ENCODE measurements at places on chromosomes 3 and 15.

GRCh38 chr3:168973206-168973605 lies 690.3 kb downstream of the MECOM start:
- DNase-seq: no peak

DNA sequence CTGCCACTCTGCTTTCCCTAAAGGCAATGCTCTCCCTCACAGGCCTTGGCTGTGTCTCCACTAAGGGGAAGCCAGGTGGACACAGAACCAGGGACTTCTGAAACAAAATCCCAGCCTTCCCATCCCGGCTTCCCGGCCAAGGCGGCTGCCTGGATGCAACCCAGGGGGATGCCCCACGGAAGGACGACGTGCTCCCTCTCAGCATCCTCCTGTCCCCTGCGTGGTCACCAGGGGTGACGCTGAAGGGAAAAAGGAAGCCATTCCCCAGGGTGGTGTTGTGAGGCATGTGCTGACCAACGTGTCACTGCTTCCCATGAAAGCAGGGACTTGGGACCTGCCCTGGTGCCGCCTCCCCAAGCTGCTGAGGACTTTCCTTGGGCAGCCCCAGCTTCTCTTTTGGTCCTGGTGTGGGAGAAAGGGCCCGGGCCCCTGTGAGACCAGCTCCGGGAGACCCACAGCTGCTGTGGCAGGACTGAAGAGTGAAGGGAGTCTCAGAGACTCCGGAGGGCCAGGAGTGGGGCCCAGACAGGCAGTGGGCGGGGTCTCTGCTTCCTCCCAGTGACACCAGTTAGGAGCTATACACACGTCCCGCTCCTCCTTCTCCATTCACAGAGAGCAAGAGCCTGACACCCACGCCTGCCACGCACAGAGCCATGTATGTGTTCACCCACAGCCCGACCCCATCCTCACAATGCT lies 139.2 kb downstream of the NUP210 start:
- DNase-seq: no peak

GRCh38 chr3:157353652-157354051 lies 83.0 kb upstream of the PTX3 start:
- DNase-seq: no peak

GRCh38 chr3:179871782-179872181 lies 165.0 kb downstream of the PEX5L start:
- no peak for DNase-seq

DNA sequence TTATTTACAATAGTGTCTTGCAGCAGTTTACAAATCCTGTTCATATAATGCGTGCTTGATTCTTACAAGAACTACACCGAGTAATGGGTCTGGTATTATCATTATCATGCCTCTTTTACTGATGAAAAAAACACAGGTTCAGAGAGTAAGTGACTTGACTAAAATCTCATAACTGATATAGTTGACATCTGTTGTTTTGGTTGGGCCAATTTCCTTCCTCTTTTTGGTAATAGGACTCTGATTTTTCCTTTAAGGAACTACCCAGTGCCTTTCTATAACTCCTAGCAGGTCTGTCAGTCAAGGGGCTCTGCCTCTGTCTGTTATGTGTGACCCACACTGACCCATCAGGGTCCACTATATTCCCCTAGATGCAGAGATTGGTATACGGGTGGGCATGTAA lies 14.6 kb upstream of the BLOC1S6 start:
- DNase-seq: no peak

DNA sequence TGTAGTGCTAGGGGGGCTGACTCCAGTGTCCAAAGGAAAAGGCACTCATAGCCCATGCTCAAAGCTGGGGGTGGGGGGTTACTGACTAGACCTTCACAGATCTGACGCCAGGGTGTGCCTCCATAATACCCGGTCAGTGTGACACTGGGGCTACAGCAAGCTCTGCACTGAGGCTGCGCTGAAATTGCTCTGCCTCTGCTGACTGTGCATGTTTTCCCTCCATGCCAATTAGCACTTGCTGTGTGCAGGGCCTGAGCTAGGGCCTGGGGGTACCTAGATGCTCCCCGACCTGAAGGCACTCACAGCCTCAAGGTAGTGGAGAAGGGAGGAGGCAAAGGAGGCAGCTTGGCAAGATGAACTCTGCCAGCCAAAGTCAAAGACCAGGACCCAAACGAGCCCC lies 5.2 kb downstream of the CAMKV start:
- DNase-seq: no peak

DNA sequence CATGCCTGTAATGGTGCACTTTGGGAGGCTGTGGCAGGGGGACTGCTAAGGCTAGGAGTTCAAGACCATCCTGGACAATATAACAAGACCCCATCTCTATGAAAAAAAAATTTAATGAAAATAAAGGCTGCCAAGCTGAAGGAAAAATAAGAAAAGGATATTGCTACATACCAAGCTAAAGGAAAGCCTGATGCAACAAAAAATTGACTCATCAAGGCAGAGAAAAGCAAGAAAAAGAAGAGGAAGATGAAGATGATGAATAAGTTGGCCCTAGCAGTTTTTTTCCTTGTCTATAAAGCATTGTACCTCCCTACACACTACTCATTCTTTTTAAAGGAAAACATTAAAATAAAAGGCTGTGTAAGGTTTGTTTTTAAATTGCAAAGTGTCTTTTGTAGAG lies 441.9 kb upstream of the MDFIC2 start:
- DNase-seq: no peak

DNA sequence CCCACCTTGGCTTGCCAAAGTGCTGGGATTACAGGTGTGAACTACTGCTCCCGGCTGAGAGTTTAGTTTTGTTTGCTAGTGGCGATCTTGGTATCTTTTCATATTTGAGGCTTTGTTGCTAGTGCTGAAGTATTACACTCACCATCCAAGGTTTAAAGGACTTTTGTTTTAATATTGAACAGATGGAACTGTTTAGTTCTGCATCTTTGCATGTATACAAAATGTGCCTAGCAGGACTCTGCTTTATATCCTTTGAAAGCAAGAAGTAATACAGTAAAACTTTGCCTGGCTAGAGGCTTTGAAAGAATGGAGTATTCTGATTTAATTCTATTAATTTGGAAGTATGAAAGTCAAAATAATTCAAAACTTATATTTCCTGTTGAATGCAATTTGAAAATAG lies 77.8 kb upstream of the CHRNB4 start:
- no peak for DNase-seq

GRCh38 chr3:147405231-147406027 lies 914 bp downstream of the ZIC4 start:
- no peak for DNase-seq

- DNase-seq: no peak
Measured at GRCh38 chr3:187958432-187959003, 195.4 kb upstream of the LPP start.

GRCh38 chr3:67083277-67083676 lies 85.2 kb downstream of the KBTBD8 start:
- peak; percentile 8 for DNase-seq

DNA sequence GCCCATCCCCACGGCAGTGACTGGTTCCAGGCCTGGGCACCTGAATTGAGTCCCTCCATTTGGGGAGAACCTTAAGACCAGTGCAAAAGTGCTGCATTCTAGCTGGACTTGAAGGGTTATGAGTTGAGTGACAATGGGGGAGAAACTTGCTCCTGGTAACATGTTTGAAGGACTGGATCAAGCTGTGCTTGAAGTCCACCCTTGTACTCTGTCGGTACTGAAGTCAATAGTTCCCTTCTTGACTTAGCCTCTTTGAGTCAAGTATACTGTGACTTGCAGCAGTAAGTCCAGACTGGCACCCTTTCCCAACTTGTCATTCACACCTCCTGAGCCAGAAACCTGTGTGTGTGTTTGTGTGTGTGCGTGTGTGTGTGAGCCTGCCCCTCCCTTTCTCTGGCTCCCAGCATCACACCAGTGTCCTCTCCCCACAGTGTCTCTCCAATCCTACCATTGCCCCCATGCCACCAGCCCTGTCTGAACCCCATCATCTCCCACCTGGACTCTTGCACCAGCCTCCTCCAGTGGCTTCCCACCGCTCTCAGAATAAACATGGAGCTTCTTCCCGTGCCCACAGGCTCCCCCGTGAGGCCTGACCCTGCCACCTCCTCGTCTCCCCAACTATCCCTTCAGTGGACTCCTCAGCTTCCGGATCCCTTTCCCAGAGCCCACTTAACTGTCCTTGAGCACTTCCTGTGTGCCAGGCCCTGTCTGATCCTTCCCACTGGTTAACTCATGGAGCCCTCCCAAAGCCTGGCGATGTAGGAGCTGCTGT lies 10.2 kb upstream of the FBLN2 start:
- DNase-seq: no peak

DNA sequence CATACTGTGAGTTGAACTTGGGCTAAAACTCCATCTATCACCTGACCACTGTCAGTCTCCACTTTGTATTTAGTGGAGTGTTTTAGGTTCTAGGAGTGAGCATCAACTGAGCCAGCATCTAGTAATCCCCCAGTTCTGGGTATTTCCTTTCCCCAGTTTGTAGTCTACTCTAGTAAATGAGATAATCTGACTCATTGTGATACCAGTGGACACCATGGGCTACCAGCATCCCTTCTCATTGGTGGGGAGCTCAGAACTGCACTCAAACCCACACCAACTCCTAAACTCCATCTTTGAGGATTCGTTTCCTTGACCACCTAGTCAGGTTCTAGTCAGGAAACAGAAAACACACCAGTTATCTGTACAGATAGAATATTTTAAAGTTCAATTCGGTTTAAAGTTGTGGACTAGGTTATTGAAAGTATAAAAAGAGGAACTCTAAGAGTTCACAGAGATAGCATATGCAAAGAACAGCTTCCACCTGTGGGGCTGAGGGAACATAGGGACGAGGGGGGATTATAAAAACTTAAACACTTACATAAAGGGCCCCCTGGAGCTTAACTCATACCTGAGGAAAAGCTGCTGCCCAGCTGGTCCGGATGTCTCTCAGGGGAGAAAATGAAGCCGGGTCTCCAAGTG lies 36.0 kb downstream of the LEO1 start:
- DNase-seq: peak; percentile 37

GRCh38 chr3:45927881-45928280 lies 15.4 kb upstream of the CXCR6 start:
- DNase-seq: no peak

GRCh38 chr3:4797201-4797705 lies 182.0 kb upstream of the BHLHE40 start:
- no peak for DNase-seq

DNA sequence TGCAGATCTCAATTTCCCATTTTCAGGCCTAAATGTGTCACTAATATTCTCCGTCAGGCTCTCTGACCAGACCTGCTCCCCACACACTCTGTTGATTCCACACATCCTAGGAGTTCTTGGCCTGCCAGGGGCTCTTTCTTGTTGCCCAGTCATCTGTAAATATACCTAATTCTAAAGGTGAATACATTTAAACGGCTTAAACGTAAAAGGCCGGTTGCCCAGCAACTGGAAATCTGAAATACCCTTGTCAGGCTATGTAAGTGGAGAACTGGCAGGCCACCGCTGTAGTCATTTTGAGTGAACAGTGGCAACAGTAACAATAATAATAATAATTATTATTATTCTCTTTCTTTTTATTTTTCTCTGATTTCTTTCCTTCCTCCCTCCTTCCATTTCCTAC lies 302.7 kb downstream of the AGBL1 start:
- no peak for DNase-seq

- no peak for DNase-seq
Measured at GRCh38 chr3:41041462-41041861, 157.8 kb upstream of the CTNNB1 start.

DNA sequence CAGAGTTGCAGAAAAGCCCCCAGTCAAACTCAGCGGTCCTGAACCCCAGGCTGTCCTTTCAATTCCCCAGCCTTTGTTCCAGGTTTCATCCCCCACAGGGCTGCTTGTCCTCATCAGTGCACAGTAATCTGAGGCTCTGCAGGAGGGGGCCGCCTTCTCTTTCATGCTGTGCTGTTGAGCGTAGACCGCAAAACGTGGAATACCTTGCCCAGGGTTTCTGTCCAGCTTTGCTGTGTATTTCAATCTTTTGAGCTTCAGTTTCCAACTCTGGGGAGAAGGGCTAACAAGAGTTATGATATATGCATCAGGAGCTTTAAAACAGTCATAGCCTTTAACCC lies 64.8 kb downstream of the FAM43A start:
- DNase-seq: no peak

GRCh38 chr15:86903642-86904421 lies 824.2 kb downstream of the AGBL1 start:
- DNase-seq: no peak

DNA sequence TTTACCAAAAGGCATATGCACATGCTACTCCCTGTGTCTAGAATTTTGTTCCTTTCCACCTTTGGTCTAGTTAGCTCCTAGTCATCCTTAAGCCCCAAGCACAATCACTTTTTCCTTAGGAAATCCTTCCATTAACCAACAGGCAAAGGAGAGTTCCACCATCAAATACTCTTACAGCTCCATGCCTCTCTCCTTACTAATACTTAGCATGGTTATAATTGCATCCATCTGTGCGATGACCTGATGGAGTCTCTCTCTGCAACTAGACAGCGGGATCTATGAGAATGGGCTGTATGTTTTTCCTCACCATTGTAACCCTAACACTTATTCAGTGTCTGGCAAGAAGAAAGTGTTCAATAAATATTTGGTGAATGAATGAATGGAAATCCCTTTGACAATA lies 69.3 kb upstream of the SMAD3 start:
- DNase-seq: no peak

DNA sequence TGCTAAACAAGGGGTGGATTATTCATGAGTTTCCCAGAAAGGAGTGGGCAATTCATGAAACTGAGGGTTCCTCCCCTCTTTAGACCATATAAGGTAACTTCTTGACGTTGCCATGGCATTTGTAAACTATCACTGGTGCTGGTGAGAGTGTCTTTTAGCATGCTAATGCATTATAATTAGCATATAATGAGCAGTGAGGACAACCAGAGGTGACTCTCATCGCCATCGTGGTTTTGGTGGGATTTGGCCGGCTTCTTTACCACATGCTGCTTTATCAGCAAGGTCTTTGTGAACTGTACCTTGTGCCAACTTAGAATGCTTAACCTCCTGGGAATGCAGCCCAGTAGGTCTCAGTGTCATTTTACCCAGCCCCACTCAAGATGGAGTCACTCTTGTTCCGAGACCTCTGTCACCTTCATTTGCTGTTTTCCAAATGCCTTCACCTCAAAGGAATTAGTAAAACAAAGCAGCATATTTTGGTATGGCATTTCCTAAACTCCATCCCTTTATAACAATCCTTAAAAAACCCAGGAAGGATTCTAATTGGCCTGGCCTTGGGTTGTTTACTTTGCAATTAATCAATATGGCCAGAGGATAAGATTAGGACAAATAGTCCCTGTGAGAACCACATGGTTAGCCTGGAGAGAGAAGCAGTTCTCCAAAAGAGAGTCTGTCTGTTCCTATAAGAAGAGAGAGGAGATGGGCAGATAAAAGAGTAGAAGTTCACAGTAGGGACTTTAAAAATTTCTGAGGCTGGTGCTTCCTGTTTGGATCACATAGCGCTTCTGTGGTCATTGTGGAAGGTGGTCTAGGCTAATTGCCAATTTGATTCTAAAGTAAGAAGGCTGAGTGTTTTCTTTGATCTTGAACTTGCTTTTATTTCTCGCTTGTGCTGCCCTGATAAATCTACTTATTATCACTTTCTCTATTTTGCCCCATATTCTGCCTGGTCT lies 155.2 kb upstream of the EOMES start:
- DNase-seq: no peak

GRCh38 chr3:115825046-115825445 lies 201.7 kb downstream of the GAP43 start:
- no peak for DNase-seq

Measured in GM19239 (cell line).